Activated naive CD8-positive, alpha-beta T cell treated with anti-CD3 and anti-CD28 coated beads, Interleukin-2, amount 50 U/mL, for 16 hours (primary cell): ENCODE measurements at places on chromosomes 11 and 22.
A peak's percentile ranks its signal among the peaks of the same experiment; 100 is the strongest.

GRCh38 chr11:3022300-3022967 lies 30.3 kb upstream of the NAP1L4 start:
- no peak for DNase-seq

- DNase-seq = no peak
Measured at GRCh38 chr22:23126165-23127054, 15.4 kb downstream of the RSPH14 start.

GRCh38 chr11:65854161-65854592 lies 3.8 kb downstream of the CFL1 start:
- no peak for DNase-seq

DNA sequence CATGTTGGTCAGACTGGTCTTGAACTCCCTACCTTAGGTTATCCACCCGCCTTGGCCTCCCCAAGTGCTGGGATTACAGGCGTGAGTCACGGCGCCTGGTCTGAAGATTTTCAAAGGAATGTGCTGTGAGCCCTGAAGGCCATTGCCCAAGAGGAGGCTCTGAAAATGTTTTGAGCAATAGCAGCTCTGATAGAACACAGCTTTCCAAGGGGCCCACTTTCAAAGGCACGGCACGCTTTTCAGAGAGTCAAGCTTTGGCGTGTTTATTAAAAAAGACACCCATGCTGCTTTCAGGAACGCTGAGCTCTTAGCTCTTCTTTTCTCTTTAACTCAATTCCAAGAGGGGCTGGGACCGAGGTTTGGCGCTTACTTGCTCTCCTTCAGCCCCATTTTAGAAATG lies 73.8 kb upstream of the CDON start:
- no peak for DNase-seq

DNA sequence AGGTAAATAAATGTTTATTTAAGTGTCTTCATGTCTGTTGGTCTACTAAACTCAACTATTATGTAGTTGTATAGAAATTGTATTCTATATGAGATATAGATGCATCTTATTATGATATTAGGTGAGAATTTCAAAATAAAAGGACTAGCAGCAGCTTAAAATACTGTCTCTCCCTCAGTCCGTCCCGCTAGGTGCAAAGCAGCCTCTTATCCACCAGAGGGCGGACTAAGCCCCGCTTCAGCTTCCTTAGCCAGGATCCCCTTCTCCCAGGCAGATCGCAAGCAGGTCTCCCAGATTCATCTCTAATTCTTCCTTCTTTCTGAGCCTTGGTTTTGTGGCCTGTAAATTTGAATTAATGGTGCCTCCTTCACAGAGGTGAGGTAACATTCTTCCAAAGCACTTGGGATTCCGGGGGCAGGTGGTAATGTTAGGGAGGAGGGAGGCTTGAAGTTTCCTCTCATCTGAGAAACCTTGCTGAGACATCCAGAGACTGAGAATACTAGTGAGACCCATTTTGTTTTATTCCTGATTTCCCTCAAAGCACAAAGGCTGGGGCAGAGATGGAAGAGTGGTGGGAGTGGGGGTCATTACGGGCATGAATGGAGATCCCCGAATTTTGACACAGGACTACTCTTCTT lies 13.5 kb upstream of the INSC start:
- DNase-seq = peak; percentile 9

- DNase-seq = no peak
Measured at GRCh38 chr22:41048791-41049717, 43.3 kb upstream of the EP300 start.

DNA sequence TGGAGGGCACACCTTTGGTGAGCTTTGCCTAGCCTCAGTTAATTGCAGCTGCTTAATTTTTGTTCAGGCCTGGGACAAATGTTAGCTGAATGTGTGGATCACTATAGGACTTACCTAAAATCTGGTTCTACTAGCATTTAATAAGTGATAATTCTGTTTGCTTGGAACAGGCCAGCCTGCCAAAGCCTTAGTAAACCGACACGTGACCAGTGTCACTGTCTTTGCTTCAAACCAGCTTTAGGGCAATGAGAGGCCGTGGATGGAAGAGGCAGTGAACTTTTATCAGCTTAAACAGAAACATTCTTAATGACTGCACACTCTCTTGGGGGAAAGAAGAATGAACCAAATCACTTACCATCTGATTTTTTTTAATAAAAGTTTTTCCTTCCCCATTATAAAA lies 10.8 kb downstream of the PARVA start:
- no peak for DNase-seq

GRCh38 chr11:62666259-62666926 lies 1.3 kb downstream of the CSKMT start:
- DNase-seq = no peak

- DNase-seq = no peak
Measured at GRCh38 chr22:37559901-37560607, at the start of gene CDC42EP1. CDC42EP1 (plus strand) TSS chr22:37560480; CDS start chr22:37566350, 5,870 bp downstream.

GRCh38 chr22:35478633-35479107 lies 62.0 kb upstream of the RASD2 start:
- no peak for DNase-seq

GRCh38 chr22:46158283-46158682 lies 8.0 kb downstream of the PPARA start:
- no peak for DNase-seq

GRCh38 chr22:30261134-30261533 lies 5.5 kb downstream of the OSM start:
- DNase-seq = no peak

DNA sequence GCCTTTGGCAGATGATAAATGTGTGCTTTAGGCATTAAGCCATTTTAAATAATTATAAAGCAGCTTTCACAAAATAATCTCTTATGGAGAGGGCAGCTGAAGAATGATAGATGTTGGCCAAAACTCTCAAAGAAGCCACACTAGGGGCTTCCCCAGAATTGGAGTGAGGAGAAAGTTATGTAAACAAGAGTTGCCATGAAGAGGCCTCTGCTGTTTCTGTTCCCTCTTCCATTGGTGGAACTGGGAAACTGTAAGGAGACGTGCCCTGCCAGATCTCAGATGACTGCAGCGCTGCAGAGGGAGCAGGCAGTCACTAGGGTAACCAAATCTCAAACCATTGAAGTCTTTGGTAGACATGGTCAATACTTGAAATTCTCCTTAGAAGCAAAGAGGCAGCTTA lies 19.4 kb upstream of the APLP2 start:
- DNase-seq = no peak

- DNase-seq = no peak
Measured at GRCh38 chr22:33557836-33558235, 362.4 kb downstream of the LARGE1 start.

DNA sequence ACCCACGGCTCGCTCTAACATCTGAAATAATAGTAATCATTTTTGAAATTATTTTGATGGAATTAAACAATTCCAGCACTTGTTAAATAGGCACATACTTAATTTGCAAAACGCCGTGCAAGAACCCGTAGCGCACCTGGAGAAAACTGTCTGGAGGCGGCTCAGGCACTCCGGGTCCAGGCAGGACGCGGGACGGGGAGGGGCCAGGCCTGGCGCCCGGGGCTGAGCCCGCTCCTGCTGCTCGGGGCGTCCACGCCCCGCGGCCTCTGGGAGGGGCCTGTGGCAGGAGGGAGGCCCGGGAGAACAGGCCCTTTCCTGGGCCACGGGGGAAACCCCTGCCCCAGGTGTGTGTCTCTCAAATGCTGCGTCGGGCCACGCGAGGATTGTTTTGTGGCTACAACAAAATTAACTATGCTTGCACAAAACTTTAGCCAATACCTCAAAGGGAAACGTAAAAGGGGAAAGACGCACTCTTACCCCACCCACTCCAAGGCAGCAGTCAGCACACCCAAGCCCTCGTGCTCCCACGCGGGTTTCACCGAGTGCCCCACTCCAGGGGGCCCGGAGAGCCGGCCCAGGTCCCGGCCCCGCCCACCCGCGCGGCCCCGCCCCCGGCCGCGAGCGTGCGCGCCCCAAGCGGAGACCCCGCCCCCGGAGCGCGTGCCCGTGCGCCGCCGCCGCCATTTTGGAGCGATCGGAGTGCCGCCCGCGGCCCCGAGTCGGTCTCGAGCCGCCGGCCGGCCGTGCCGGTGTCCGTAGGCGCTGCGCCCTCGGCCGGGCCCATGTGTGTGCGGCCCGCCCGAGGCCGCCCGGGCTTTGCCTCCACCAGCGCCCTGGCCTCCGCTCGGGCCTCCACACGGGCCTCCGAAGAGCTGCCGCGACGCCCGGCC lies at the start of gene PPP6R2:
TSS of gene PPP6R2 (plus strand) at position 677 of the 890 bp plus-strand sequence. CDS start 50,582 bp downstream, outside the sequence.
- DNase-seq = peak; percentile 74

DNA sequence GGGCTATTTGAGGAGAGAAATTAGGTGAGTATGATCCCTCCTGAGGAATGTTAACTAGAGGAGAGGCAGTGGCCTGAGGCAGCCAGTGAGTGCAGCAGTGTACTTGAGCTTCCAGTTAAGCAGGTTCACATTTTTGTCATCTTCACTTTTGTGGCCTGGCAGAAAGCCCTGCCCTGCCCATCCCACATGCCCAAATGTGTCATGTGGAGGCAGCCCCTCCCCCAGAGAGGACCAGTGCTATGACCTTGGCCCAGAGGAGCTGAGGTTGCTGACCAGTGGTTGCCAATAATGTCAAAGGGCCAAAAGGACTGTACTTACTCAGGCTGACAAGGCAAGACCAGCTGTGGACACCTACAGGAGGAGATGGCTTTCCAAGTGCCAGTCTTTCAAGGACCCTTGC lies 17.6 kb upstream of the GRK2 start:
- no peak for DNase-seq

GRCh38 chr22:23110190-23110921 lies 31.4 kb downstream of the RSPH14 start:
- DNase-seq = no peak

- no peak for DNase-seq
Measured at GRCh38 chr11:69075421-69076128, 26.8 kb downstream of the TPCN2 start.

- DNase-seq = no peak
Measured at GRCh38 chr11:44372989-44373388, 63.0 kb upstream of the ALX4 start.

GRCh38 chr11:12266943-12267342 lies 110.4 kb upstream of the PARVA start:
- no peak for DNase-seq

DNA sequence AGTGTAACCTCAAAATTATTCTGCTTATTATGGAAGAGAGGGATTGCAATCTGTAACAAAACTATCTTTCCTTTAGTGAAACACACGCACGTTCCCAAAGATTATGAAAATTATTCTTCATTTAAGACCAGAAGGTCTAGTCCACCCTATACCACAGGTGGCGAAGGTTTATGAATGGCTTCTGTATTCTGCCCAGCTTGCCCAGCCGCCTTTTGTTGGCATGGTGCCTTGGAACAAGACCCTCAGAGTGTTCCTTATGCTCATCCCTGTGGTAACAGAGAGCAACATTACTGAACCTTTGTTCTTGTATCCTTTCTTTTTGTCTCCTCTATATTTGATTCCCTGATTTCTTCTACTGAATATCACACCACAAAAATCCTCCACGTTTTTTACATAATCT lies 116.4 kb downstream of the FAR1 start:
- no peak for DNase-seq

DNA sequence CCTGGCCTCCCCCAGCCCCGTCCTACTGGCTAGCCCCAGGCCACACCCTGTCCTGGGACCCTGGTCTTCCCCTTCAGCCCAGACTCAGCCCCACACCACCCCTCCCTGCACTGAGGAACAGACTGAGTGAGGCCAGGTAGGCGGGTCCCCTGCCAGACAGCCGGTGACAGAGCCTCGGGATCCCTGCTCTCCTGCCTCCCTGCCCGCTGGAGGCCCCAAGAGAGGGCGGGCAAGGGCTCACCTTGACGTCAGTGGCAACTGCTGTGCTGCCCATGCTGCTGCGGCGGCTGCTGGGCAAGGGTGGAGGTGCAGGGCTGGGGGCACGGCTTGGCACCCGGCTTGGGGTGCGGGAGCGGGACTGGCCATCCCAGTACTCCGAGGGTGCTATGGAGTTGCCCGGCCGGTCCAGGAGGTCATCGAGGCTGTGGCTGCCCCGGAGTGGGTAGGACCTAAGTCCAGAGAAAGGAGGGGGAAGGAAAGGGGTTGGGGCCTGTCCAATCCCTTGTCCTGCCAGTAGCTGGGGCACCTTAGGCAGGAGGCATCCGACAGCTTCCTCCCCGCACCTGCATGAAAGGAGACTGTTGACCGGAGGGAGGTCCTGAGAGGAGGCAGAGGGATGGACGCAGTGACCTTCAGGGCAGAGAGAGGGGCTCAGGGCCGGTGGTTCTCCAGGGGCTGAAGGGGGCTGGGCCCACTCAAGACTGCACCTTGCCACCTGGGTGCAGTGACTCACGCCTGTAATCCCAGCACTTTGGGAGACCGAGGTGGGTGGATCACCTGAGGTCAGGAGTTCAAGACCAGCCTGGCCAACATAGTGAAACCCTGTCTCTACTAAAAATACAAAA lies 2.2 kb upstream of the SLC16A8 start:
- no peak for DNase-seq

DNA sequence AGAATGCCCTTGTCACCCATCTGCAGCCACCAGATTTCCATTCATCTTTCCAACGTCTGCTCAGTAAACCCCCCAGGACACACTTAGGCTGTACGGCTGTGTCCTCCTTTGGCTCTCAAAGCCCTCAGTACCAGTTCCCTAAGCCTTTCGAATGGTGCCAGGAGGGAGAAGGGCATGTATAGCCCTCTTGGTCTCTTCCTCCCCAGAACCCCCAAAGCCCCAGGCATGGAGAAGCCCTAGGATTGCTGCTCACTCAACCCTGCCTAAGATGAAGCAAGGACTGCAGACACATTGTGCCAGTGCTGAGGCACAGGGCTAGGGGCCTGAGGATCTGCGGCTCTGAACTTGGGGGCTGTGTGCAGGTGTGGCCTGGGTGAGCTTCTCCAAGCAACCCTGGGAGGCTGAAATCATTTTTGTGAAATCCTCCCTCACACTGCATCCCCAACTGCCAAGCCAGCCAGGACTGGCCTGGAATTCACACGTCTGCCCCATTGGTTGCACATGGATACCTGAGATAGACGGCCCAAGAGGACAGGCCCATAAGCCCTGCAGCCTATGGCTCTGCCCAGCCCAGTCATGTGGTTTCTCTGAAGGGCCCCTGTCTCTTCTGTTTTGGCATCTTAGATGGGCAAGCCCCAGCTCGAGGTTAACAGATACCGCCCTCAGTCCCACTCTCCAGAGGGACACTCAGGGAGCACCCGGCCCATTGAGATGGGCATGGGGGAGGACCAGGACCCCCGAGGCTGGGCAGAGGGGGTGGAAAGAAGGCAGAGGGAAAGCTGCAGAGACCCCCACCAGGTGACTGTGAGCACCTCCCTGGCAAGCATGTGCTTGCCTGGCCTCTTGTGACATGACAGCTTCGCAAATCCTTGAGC lies 34.0 kb downstream of the KCNQ1OT1 start:
- no peak for DNase-seq

DNA sequence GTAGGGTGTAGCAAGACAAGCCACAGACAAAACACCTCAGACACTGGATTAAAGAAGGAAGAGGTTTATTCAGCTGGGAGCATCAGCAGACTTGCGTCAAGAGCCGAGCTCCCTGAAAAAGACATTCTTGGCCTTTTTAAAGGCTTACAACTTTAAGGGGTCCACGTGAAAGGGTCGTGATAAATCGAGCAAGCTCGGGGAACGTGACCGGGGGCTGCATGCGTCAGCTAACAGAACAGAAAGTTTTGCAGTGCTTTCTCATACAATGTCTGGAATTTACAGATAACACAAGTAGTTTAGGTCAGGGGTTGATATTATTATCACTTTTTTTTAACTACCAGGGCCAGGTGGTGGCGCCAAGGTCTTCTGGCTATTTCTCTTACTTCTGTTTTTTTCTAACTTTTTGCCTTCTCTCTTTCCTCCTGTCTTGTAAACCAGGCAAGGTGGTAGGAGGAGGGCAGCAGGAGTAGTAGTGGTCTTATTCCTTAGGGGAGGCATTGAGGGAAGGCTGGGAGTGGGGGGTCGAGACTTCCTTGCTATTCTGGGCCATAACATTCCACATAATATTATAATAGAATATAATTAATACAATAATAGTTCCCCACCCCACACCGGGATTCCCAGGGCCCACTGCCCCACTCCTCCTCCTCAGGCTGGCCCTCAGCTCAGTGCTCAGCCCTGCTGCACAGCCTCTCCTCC lies 587 bp upstream of the ALDH3B1 start:
- no peak for DNase-seq
